Activated CD4-positive, alpha-beta memory T cell treated with anti-CD3 and anti-CD28 coated beads for 36 hours (primary cell): ENCODE measurements at places on chromosomes 16 and 17. TPM values are rescaled to one million over a fixed set of nuclear protein-coding genes. Genes with fewer than 3 reads are reported as not detected.

Gene TSPAN10
- total RNA-seq, result 0.45 TPM

Gene TBKBP1
- total RNA-seq, result 11.3 TPM

Gene KCNJ18
- total RNA-seq, result not detected

Gene BRIP1
- total RNA-seq, result 15.8 TPM

Gene C17orf75
- total RNA-seq, result 28.5 TPM

Gene TPSB2
- not detected for total RNA-seq
